Thoracic aorta (tissue), 2 donors: ENCODE measurements at places on chromosomes 4 and X.

DNA sequence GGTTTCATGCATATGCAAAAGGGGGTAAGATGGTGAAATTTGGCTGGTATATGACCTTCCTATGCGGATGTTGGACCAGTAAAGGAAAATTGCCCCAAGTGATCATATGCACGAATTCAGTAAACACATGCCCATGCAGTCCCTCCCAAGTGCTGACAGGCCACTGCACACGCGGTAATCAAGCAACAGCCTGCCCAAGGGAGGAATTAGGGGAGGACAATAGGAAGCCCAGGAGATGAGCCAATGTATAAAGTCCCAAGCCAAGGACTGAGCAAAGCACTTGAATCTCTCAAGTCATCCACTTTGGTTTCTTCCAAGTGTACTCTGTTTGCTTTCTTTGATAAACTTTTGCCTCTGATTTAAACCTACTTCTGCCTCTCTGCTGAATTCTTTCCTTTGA lies 21.1 kb downstream of the MAGEB16 start:
- DNase-seq = no peak

DNA sequence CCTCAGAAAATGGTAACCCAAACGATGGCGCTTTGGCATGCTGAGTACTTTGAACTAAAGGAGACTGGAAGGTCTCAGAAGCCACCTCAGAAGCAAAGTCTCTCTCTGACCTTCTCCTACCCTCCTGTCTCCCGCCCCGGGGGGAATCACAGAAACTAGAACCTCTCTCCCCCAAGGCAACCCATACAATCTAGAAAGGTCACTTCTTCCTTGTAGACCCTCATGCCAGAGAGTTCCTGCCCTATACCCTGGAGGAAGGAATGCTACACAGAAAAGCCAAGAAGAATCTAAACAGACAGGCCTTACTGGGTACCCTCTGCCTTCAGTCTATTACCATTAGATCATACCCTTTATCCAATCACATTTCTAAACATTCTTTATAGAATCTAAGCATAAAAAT lies 8.5 kb downstream of the PLAC1 start:
- DNase-seq = no peak

DNA sequence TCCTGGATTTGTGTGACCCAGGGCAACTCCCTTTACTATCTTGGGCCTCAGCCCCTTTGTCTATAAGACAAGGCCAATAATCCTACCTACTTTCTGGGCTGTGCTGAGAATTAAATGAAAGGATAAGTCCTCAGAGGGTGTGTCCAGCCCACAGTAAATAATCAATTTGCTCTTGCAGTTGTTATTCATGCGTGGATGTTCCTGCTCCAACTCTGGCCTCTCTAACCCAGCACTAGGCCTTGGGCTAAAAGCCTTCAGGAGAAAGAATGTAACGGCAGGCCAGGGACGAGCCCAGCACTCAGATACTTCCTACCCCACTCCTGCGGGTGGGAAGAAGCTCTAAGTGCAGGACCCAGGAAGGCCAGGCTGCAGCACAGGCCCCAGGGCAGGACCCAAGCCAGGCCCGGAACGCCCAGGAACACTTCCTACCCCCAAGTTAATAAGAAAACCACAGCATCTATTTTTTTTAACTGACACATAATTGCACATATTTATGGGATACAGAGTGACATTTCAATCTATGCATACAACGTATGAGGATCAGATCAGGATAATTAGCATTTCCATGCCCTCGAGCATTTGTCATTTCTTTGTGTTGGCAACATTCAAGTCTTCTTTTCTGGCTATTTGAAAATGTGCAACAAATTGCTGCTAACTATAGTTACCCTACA lies 179.6 kb upstream of the RBPJ start:
- DNase-seq = no peak

DNA sequence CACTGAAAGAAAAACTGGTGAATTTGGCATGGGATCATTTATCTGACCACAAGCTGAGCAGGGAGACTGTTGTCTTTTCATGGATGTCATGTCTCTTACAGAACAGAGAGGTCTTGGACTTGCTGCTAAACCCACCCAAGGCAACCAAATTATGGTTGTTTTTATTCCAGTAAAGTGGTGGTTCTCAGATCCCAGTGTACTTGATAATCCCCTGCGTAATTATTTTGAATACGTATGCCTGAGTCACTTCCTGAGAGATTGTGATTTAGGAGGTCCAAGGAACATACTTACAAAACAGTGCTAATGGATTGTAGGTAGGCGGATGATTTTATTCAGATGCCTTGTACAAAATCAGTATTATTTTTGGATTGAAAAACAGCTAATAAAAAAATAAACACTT lies 585.6 kb downstream of the IL1RAPL1 start:
- DNase-seq = no peak

DNA sequence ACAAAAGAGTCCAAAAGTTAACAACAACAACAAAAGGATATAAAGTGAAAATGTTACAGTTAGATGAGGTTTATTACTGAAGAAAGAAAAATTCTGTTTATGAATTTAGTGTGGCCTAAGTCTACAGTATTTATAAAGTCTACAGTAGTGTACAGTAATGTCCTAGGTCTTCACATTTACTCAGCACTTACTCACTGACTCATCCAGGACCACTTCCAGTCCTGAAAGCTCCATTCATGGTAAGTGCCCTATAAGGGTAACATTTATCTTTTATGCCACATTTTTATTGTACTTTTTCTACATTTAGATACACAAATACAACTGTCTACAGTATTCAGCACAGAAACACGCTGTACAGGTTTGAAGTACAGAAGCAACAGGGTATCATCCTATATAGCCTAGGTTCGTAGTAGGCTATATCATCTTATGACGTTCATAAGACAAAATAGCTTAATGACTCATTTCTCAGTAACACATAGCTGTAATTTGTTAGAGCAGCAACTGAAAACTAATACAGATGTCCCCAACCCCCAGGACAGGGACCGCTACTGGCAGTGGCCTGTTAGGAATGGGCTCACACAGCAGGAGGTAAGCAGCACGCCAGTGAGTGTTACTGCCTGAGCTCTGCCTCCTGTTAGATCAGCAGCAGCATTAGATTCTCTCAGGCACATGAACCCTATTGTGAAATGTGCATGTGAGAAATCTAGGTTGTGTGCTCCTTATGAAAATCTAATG lies 61.3 kb downstream of the CENPC start:
- no peak for DNase-seq

DNA sequence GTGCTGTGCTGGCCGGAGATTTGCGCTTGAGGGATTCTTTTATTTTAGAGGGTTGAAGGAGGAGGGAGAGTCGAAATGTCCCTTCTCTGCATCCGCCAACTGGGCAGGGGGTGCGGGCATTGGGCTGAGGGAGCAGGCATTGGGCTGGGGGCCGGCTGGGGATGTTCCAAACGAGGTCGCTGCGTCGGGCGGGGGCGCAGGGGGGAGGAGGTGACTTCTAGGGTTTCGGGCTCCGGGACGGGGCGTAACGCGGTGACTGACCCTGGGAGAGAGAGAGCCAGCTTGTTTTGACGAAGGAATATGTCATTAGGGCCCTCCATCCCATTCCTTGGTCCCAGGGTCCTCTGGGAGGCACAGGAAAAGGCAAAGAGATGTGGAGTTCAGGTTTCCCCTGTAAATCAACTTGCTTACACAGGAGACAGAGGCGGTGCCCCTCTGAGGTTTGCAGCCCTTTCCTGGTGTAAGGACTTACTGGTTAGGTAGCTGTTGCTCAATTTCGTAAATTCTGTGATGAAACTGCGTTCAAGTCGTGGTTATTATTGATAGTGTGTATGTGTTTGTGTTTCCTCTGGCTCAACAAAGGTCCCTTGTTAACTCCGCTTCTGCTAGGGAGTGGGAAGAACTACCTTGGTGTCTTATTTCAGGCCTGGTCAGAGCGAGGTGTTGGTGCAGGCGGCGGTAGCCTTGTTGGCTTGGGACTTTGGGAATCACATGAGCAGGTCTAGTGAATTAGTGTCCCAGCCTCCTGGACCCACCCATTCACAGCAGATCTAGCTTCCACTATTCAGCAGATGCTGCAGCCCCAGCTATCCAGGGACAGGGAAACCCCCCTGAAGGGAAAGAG lies 716 bp downstream of the FHIP1A start:
- no peak for DNase-seq

- DNase-seq = no peak
Measured at GRCh38 chrX:47174376-47174775, 19.3 kb upstream of the UBA1 start.

GRCh38 chrX:147322496-147322895 lies 508.0 kb upstream of the CXorf51A start:
- DNase-seq = no peak

DNA sequence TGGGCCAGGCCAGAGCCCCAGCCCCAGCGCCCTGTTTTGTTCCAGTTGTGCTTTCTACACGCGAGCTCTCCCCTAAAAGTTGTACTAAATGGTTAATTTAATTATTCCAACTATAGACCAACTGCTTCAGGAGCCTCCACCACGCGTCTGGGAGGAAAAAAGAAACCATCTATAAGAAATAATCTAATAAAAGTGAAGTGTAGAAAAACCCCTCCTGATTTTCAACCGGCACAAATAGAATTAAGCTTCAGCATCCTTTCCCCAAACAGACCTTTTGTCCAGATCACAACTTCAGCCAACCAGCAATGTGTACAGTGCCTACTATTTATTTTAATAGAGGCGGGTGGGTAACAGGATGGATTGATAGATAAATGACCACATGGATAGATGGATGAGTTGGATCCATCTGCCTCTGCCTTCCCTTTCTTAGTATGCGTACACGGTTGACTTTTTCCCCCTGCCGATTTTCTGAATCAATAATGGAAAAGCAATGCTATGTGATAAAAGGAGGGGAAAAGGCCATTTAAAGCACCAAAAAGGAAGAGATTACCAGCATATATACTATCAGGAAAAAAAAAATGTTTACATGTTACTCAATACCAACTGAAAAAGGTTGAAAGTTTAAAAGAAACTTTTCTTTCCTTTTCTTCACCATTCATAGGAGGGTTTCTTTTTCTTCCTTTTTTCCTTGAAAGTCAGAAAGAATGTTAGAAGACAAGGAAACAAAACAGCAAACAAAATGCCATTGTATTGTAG lies 3.7 kb upstream of the PHOX2B start:
- DNase-seq = no peak

- no peak for DNase-seq
Measured at GRCh38 chrX:24214568-24214967, 65.0 kb downstream of the ZFX start.

DNA sequence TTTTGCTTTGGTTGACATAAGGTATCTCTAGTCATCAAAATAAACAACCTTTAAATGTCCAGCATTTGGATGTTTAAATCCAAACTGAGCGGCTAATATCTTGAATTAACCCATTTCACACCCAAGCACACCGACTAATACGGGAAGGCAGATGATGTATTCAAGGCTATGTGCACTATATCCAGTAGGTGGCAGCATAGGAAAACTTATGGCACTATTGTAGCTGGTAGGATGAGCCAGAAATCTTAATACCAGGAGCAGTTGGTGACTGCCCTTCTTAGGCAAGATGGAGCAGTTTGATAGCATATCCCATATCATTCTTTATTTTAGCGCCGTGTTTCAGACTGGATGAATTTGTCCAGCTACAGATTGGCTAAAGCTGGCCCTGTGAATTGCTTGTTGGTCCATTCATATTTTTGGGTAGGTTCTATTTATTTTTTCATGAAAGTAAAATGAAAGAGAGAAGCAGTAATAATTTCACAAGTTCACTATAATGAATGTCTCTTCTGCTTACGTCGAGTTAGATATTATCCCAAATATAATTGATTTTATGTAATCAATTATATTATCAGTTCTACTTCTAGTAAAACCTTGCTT lies 24.4 kb downstream of the UCHL1 start:
- peak; percentile 8 for DNase-seq

- DNase-seq = no peak
Measured at GRCh38 chr4:1640190-1640589, 43.9 kb downstream of the FAM53A start.

DNA sequence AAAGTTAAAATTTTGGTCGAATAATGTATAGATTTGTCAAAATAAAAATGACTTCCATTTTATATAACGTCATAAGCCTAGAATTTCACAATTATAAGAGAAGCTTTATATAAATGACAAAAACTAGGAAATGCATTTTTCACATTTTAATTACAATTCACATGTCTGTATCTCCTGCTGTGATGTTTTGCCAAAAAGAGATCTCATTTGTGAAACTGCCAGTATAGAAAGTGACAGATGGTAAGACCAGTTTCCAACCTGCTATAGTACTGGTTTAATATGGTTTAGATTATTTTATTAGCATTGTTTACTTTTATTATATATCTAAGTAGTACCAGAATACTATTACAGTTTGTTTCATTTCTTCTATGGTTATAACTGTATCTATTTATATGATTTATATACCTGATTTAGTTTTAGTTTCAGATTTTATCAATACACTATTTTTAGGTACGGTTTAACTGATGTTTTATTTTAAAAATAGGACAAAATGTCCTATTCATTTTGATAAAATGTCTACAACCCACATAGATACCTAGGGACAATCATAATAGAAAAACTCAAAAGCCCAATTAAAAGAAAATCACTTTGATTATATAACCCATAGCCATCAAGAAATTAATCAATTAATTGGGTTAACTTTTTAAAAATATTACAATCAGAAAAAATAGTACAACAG lies 5.4 kb upstream of the CCSER1 start:
- DNase-seq = no peak

DNA sequence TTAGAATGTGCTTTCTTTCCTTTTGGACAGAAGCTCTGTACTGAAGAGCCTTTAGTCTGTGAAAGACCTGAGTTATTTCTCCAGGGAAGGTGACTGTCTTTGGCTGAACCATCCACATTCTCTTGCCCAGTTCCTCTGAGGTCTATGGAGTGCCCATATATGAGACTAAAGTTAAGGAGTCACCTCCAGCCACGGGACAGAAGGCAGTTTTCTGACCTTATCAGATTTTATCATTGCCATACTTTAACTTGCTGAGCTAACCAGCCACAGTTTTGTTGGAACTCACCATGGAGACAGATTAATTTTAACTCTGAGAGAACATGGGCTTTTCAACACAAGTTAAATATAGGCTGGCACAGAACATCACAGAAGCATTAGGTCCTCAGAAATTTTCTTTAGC lies 26.3 kb downstream of the IL1RAPL1 start:
- DNase-seq = no peak

- no peak for DNase-seq
Measured at GRCh38 chrX:75365243-75365975, 91.5 kb downstream of the UPRT start.

GRCh38 chr4:84224522-84224921 lies 274.6 kb downstream of the NKX6-1 start:
- no peak for DNase-seq

GRCh38 chr4:53208753-53209152 lies 157.1 kb downstream of the SCFD2 start:
- DNase-seq = no peak

- DNase-seq = no peak
Measured at GRCh38 chrX:75155447-75155826, 646 bp downstream of the ABCB7 start.

DNA sequence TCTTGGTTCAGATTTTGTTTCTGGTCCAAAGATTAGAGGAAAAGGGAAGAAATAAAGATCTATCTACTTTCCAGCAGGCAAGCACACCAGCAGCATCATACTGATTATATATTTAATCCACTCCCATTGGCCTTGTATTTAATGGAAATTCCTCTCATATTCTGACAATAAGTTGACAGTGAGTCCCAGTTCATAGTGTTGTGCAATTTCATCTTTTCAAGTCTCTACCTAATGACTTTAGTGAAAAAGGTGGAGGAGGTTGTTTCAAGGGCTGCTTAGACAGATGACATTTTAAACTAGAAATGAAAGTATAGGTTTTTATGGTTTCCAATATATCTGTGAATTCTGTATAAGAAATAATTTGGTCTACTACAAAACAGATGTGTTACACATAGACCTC lies 298.6 kb downstream of the PABPC4L start:
- DNase-seq = no peak
